ENCODE measurements at places on chromosomes 16 and 17.
A peak's percentile ranks its signal among the peaks of the same experiment; 100 is the strongest.

DNA sequence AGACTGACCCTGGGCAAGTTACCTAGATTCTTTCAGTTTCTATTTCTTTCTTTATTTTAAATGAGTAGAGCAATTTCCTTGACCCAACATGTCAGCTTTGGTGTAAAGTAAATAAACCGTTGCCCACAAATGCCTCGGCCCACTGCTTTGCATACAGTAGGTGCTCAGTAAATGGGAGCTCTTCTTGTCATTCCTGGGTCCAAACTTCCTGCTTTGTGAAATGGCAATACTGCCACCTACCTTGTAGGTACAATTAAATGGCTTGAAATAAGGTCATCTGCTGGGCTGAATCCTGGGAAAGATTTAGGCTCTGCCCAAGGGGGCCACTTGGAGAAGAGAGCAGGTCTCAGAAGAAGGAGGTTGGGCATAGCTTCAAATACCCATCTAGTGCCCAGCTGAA lies 253.0 kb downstream of the HS3ST3B1 start:
- DNase-seq: no peak

- no peak for DNase-seq
These were observed 15.7 kb downstream of the C16orf74 start for GRCh38 chr16:85735225-85735635.

- DNase-seq: no peak
These were observed 7.0 kb downstream of the PRR29 start for GRCh38 chr17:64004903-64005733.

- DNase-seq: no peak
These were observed 12.8 kb upstream of the CPSF4L start for GRCh38 chr17:73274490-73274889.

DNA sequence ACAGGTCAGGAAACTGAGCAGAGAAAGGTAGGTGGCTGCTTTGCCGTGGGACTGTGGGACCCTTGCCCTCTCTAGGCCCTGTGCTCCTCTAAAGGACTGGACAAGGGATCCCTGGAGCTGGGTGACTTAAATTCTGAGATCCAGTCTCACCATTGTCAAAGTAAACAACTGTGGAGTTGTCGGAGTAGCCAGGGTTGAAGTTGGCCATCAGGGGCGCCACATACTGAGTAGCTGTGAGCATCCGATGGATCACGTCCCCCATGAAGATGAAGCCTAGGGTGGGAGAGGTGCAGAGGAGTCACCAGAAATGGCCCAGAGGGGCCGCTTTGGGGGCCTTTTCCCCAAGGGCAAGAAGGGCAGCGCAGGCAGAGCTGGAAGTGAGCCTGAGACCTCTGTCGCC lies 43.5 kb downstream of the PLXDC1 start:
- DNase-seq: no peak

- DNase-seq: no peak
These were observed 41.4 kb downstream of the HYDIN start for GRCh38 chr16:71188956-71189712.

GRCh38 chr17:41339571-41340172 lies 11.0 kb downstream of the KRT33A start:
- no peak for DNase-seq

DNA sequence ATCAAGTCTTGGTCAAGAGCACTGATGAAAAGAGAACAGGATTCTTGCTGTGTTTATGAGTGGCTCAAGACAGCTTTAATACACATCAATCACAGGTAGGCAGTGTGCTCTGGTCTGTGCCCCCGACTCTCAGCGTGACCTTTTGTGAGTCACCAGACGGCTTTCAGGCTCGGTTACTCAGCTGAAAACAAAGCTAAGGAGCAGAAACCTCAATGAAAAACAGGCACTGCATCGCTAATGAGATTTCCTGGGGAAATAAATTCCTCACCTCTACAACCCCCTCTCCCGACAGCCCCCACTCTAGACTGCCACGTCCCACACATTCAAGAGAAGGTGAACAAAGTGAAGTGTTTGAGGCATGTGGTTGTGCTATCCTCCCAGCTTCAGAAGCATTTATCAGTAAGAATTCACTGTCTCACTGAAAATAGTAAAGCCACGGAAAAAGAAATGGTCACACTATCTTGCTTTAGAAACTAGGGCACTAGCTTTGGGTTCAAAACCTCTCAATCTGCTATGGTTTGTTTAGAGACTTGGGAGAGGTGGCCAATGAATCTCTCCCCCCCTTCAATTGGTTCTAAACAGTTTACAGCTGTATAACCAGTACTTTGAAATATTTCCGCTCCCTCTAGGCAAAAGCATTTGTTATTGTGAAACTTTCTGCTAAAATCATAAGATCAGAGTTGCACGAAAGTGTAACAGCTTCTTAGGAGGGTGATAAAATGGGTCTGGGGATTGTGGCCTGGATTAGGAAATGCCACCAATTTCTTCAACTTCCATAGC lies 199.5 kb upstream of the PMFBP1 start:
- DNase-seq: no peak

DNA sequence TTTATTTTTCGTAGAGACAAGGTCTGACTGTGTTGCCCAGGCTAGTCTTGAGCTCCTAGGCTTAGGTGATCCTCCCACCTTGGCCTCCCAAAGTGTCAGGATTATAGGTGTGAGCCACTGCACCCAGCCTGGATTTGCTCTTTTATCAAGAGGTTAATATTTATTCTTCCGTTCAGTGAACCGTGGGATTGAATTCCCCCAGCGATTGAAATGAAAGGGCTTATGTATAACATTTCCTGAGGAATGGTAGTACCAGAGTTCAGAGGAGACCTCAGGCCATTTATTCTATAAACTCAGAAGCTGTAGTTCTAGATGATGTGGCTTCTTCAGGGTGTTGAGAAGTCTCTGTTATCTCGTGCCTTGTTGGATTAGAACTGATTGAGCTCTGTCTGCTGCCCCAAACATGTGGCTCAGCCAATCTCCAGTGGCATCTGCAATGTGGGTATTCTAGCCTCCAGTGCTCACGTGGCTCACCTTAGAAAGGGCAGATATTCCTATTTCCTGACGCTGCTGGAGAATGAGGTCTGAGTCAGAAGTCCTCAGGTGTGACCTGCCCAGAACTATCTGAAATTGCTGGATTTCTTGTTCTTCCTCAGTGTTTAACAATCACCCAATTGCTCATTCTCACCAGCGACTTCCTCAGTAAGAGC lies 22.5 kb downstream of the HMOX2 start:
- DNase-seq: no peak

DNA sequence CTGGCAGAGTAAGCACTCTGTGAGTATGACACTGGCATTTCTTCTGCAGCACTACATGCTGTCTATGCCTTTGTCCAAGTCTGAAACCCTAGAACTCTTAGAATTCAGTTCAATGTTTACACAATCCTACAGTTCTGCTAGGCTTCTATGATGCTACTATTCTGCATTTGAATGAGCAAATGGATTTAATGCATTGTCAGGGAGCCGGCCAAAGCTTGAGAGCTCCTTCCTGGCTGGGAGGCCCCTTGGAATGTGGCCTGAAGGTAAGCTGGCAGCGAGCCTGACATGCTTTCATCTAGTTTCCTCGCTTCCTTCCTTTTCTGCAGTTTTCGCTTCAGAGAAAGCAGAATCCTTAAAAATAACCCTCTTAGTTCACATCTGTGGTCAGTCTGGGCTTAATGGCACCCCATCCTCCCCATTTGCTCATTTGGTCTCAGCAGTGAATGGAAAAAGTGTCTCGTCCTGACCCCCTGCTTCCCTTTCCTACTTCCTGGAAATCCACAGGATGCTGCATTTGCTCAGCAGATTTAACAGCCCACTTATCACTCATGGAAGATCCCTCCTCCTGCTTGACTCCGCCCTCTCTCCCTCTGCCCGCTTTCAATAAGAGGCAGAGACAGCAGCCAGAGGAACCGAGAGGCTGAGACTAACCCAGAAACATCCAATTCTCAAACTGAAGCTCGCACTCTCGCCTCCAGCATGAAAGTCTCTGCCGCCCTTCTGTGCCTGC lies at the start of gene CCL2:
Gene CCL2, plus strand, starts transcription at position 635 of the 730 bp plus-strand sequence. Its CDS starts 65 bp downstream, at position 700.
- DNase-seq: no peak

DNA sequence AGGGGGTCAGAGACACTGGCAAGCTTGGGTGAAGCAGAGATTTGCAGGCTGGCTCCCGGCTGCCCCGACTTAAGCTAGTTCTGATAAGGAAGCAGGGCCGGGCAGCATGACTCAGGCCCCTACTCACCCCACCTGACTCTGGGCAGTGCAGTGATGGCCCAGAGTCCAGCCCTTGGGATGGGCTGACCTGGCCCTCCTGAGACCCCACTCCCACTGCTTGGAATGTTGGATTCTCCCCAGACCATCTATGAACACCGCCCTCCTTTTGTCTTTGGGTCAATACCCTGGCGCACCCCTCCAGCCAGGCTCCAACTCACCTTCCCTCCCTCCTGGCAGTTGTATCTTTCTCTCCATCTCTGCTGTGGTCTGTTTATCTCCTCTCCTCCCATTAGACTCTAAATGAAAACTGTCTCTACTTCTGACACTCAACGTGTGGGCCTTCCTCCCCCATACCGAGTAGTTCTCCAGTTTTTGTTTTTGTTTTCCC lies 21.0 kb downstream of the LGALS3BP start:
- DNase-seq: no peak

DNA sequence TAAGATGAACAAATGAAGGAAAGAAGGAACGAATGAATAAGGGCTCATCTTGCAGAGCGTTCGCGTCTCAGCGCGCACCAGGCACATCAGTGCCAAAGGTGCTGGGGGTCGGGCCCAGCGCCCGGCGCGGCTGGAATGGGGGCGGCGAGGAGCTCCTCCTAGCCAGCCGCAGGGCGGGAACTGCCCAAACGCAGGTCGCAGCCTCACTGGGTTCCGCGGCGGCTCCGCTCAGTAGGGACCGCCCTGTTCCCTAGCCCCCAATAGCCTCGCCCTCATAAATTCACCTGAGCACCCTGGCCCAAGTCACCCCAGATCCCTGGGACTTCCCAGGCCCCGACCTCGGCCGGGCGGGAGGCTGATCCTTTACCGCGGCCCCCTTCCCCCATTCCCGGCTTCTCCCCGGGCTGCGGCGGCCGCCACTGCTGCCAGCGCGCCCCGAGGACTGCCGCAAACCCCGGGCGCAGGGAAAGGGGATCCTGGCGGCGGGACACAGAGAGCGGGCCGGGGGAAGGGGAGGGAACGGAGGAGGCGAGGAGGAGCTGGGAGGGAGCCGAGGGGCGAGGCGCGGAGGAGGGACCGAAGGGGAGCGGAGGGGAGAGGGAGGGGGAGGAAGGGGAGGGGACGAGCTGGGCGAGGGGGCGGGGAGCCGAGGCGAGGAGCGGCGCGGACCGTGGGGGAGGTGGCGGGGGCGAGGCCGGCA lies 377 bp upstream of the CRHR1 start:
- peak; percentile 57 for DNase-seq

GRCh38 chr16:85215478-85216118 lies 103.3 kb upstream of the CIBAR2 start:
- DNase-seq: no peak

DNA sequence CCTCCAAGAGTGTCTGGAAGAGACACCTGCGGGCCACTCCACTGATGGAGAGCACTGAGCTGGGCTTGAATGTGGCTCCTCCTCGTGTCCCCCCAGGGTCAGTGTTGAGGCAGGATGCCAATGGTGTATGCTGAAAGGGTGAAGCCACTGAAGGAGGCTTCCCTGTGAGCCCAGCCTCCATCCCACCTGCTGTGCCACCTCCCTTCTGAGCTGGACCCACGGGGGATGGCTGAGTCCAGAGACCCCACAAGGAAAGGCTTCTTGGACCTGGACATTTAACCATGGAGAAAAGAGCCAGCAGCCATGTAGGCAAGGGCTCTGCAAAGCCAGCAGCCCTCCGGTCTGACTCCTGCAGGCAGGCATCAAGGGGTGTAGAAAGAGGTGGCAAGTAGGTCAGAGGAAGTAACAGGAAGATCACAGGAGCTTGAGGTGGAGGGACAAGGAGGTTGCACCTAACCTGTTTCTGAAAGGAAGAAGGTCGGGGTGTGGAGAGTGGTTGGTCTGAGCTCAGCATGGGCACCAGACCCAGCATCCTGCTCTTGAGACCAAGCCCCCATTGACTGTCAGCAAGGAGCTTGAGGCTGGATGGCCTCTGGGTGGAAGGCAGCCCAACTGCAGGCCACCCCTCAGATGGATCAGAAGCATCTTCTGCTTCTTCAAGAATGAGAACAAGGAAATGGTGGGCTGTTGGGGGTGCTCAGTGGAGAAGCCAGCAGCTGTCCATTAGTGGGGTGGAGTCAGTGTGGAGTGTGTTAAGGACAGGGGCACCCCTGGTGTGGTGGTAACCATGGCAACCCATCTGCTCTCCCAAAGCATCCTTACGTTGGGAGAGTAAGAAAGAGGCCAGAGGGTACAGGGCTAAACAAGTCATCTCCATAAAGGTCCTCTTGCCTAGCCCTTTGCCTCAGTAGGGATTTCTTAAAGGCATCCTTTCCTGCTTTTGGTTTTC lies 80.7 kb downstream of the PLD6 start:
- peak; percentile 34 for DNase-seq

- DNase-seq: no peak
These were observed 52.5 kb downstream of the ZNF778 start for GRCh38 chr16:89269805-89270665.

DNA sequence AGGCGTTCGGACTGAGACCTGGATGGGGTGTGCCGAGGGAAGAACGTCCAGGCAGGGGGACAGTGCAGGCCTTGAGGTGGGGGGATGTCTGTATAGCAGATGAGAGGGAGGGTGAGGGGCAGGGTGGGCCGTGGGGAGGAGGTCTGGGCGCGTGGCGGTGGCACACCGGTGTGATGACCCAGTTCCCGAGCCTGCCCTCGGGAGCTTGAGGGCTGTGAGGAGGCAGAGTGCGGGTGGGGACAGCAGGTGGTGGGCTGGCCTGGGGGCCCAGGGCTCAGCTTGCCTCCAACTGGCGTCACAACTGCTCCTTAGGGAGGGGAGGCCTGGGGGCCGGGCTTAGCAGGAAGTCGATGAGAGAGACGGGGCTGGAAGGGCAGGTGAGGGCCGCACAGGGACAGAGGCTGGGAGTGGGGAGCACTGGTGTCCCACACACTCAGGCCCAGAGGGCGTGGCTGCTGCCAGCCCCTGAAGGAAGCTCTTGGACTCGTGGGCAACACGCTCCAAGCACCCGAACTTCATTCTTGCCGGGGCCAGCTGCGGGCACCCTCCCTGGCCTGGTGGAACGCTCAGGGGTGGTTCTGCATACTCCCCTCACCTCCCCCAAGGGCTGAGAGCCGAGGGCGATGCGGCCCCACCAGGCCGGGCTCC lies 6.5 kb downstream of the CACNA1H start:
- no peak for DNase-seq

- DNase-seq: no peak
These were observed 1.7 kb downstream of the NFATC3 start for GRCh38 chr16:68086860-68087268.

Data from NCI-H1694 (cell line).